Posterior cingulate gyrus (tissue), 11 donors: ENCODE measurements at places on chromosomes 16 and 17.

DNA sequence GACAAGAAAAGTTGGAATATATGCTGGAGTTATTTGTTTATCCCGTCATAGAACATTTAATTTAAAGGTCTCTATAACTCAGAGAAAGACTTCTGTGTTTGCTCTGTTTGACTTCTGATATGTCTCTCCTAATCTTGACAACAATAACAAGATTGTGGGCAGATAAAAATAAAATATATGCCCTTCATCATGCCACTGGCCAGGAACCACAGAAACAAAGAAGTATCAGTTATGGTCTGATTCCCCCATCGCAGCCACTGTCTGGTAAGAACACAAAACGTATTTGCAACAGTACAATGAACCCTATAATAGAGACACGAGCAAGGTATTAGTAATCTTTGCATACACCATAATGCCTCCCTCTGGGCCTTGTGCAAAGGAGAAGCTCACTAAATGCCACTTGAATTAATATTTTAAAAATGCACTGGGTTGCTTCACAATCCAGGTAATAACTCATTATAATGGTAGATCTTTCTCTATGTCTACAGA is 1498.3 kb downstream of the CDH11 start:
- DNase-seq: no peak

DNA sequence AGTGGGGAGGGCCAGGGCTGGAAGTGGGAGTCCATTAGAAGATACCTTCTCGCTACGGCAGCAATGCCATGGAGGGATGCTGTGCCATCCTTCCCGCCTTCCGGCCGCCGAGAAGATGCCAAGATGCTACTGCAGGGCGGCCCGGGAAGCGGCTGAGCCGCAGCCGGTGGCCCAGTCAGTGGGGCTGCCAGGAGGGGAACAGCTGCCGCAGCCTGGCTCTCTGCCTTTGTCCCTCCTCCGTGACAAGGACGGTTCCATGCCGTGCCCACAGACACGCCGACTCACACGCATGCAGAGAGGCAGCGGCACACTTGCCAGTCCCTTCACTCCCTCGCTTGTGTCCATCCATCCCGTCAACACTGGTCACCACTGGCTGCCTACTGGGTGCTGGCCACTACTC is 20.2 kb upstream of the NCBP3 start:
- peak; percentile 95 for DNase-seq

DNA sequence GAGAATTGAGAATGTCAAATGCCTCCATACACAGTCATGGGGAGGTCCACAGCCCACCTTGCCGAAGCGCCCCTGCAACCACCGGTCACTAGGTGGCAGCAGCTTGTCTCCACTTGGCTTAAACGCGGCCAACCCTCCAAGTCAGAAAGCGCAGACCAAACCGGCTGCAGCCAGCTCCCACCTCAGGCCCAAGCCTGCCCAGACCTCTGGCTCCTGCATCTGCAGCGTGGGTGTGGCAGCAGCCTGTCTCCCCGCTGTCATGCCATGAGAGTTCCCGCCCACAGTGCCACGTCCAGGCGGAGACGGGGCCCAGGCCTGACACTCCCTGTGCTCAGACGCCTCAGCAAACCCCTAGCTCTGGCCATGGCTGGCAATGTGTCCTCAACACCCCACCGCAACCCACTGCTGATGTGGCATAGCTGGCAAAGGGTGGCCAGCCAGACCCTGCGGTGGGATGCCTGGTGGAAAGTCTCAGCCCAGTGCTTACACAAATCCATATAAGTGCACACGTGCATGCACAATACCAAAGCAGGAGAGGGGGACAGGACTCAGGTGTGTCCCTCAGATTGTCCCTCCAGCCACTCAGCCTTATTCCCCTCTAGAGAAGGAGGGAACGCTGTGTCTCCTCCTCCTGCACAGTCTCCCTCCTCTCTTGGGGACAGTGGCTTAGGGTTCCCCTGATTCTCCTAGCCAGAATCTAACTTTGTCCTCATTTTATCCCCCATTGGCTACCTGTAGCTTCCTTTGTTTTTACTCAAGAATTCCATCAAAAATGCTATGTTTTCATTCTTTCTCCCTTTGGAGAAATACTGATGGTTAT is 10.9 kb downstream of the COPZ2 start:
- DNase-seq: peak; percentile 79

- DNase-seq: peak; percentile 84
Observed at GRCh38 chr17:81866440-81867169, 4.5 kb downstream of the ARHGDIA start.

GRCh38 chr17:27478901-27479538 is 22.8 kb downstream of the KSR1 start:
- no peak for DNase-seq

DNA sequence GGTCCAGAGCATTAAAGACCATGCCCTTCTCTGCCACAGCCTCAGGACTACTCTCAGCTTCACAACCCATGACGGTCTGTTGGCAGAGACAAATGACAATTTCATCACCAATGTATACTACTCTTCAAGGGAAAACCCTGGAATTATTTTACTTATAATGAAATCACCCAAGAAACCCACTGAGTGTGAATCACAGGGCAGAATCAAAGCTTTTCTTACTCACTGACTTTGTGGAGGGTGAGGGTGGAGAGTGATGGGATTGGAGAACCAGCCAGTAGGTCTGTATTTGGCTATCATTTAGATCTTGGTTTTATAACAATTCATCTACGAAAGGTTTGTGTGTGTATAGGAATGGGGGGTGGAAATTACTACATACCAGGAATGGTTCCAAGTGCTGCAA is 442.6 kb downstream of the SHISA9 start:
- no peak for DNase-seq

DNA sequence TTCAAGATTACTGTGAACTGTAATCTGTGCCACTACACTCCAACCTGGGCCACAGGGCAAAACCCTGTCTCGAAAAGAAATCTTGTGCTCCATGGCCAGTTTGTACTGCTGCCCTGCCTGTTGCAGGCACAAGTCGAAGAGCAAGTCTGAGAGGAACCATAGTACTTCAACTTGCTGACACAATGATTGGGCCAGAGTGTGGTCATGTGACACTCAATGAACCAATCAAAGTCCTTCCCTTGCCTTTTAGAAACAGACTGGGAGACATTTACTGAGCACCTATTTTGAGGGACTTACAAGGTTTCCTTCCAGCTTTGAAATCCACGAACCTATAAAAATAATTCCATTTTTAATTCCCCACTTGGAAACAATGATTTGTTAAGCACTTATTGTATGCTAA is 39.8 kb upstream of the TMC5 start:
- DNase-seq: no peak

GRCh38 chr17:27983853-27984252 is 58.6 kb upstream of the NLK start:
- no peak for DNase-seq

GRCh38 chr16:54286090-54286365 is 559 bp downstream of the IRX3 start:
- no peak for DNase-seq

- DNase-seq: no peak
Observed at GRCh38 chr17:48132385-48132784, 24.8 kb downstream of the SNX11 start.

DNA sequence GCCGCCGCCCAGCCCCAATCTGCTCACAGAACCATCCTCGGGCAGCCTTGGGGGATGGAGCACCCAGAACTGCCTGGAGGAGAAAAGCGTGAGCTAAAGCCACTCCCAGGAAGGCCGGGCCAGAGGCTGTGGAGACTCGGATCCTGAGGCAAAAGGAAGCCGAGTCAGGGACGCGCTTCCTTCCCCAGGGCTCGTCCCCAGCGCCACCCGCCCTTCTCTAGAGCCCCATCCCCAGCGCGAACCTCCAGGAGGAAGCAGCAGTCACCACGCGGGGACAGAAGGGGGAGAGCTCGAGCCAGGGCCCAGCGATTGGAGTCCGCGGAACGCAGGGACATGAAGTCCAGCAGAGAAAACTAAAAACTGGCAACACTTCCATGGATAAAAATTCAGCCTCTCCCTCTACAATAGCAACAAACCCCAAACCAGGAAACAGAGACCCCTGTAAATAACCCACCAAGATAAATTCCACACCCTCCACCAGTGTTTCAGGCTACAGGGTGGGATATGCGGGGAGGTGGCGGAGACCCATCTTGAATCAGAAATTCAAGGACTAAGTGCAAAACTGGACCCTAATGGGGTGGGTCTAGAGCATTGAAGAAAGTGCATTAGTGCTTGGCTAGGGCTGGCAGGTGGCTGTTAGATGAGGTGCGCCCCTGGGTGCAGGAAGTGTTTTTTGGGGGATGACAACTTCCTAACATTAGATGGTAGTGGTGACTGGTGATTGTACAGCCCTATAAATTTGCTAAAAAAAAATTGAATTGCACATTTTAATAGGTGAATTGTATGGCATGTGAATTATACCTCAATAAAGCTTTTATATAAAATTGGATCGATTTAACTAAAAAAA is 116.1 kb upstream of the METRNL start:
- DNase-seq: peak; percentile 62

- DNase-seq: no peak
Observed at GRCh38 chr17:19295473-19296135, 58.4 kb downstream of the EPN2 start.

GRCh38 chr17:56808503-56808902 is 25.2 kb downstream of the C17orf67 start:
- DNase-seq: no peak

- DNase-seq: no peak
Observed at GRCh38 chr16:2480948-2481347, 6.0 kb downstream of the TBC1D24 start.

GRCh38 chr17:8123695-8124349 is at the start of gene HES7:
HES7 (minus strand) TSS chr17:8124106; CDS start chr17:8124084, 22 bp downstream.
- DNase-seq: no peak

GRCh38 chr16:85556456-85557082 is 56.6 kb upstream of the GSE1 start:
- DNase-seq: no peak

DNA sequence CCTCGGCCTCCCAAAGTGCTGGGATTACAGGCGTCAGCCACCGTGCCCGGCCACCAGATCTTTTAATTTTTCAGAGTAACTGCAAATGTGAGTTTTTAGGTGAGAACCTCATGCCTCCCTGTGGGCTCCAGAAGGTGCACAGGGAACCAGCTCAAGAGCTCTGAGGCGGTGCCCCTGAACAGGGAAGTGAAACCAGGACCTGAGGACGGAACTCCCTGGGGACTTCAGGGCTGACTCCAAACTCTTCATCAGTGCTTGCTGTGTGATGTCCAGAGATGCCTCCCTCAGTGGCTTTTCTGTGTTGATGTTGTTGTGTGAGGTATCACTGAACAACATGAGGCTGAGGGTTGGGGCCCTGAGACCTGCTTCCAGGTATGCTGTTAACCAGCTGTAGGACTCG is 23.8 kb downstream of the SLC12A3 start:
- DNase-seq: no peak

- DNase-seq: no peak
Observed at GRCh38 chr17:73989671-73990070, 213.8 kb upstream of the RPL38 start.

- no peak for DNase-seq
Observed at GRCh38 chr17:46818316-46818928, at the start of gene WNT3. WNT3 (minus strand) TSS chr17:46818692; CDS start chr17:46818597, 95 bp downstream.

GRCh38 chr17:57899391-57899790 is 49.5 kb upstream of the MRPS23 start:
- no peak for DNase-seq

GRCh38 chr16:54697677-54698076 is 233.0 kb upstream of the IRX5 start:
- DNase-seq: no peak

GRCh38 chr17:29933379-29933778 is 3.4 kb upstream of the SSH2 start:
- no peak for DNase-seq

- DNase-seq: no peak
Observed at GRCh38 chr16:13628156-13628555, 291.8 kb upstream of the ERCC4 start.

DNA sequence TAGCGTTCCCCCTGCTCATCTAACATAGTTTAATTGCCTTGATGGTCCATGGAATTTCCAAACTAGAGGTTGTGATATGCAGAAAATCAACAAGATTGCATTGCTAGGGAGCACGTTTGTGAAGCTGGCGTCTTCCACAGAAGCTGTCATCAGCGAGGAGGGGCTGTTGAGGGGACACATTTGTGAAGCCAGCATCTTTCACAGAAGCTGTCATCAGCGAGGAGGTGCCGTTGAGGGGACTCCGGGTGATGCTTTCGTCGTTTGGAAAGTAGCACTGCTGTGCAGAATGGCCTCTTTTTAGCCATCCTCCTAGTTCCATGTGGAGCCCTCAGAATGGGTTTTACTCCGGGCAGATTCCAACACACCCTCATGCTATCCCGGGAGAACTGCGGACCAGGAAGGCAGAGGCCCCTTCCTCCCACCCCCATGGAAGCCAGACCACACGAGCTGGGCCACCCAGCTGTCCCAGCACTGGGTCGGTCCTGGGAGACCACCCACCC is 119.6 kb upstream of the CHMP6 start:
- no peak for DNase-seq

GRCh38 chr17:82492643-82493225 is 26.8 kb upstream of the FOXK2 start:
- DNase-seq: no peak

- no peak for DNase-seq
Observed at GRCh38 chr16:67539271-67539670, 10.6 kb downstream of the RIPOR1 start.

DNA sequence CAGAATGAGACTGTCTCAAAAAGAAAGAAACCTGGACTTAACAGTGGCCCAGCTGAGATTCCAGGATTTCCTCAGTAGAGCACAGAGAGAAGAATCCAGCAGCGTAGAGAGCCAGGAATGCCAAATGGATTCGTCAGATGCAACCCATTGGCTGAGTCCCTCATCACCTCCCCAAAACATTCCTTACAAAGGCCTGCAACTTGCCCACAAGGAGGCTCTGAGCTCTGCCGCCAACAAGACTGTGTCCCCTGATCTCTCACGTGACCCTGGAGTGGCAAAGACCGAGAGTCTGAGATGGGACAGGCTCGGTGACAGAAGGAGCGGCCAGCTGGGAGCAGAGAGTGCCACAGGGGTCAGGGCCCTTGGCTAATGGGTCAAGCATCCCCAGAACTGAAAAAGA is 6.9 kb upstream of the CHMP6 start:
- DNase-seq: no peak

- no peak for DNase-seq
Observed at GRCh38 chr17:50604513-50604912, 30.2 kb upstream of the ABCC3 start.

DNA sequence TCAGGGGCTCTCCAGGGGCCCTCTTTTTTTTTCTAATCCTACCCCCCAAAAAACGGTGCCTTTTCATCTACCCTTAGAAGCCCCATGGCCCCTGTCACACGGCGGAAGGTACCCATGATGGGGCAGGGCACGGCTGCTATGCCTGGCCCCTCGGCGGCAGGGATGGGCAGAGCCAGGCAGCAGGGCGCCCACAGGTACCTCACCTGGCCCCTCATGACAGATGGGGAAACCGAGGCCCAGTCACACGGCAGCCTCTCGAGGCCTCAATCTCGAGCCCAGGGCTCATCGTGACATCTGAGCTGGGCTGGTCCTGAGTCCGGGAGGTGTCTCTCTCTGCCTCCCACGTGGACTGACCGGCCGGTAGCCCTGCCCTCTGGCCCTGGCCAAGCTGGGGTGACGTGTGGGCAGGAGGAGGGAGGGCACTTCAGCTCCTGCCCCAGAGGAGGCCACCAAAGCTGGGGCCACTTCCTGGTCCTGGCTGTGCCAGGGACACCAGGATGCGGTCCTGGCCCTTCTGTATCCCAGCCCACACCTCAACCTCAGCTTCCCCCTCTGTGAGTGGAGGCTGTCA is 11.6 kb downstream of the TRAF7 start:
- no peak for DNase-seq

GRCh38 chr17:1625581-1625980 is 3.1 kb downstream of the SLC43A2 start:
- DNase-seq: no peak
